ENCODE measurements at places on chromosomes 3 and 15.

DNA sequence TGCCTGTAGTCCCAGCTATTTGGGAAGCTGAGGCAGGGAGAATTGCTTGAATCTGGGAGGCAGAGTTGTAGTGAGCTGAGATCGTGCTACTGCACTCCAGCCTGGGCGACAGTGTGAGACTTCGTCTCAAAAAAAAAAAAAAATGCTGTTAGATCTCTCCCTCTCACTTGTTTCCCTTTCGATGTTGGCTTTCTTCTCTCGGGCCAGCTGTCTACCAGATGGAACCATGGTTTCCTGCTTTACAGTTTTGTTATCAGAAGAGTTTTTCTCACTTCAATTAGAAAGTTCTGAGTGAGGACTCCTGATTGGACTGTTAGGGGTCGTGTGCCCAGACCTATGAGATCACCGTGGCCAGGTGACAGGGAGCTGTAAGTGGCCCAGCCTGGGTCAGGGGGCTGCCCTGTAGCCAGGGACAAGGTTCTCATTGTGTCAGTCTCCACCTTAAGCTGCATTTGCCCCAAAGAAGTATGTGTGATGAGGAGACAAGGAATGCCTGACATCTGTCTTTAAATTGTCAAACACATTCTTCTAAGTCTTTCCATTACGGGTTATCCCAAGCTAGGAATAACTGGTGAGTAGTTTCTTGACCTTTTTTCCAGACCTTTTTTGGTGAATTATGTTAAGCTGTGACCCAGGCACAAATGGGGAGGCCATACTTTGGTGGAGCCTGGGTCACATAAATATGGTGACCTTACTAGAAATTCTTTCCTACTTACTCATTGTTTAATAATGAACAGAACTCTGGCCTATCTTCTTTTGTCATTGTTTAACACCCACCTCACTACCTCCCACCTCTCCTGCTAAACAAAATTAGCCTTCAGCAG lies 25.2 kb downstream of the SNAPC5 start:
- DNase-seq = no peak

GRCh38 chr3:69579306-69580041 lies 159.8 kb upstream of the MITF start:
- DNase-seq = no peak

DNA sequence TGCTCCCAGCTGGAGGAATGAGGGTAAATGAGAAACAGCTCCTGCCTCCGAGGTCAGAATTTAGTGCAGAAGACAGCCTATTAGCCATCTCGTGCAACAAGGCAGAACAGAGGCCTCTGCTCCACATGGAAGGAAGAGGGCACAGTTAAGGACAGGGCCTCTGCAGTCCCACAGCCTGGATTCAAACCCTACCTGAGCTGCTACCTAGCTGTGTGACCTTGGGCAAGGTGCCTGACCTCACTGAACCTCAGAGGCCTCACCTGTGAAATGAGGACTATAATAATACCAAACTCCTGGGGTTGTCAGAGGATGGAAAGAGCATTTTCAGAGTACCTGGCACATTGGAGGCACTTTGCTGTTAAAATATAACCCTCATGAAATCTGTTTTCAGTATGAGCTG lies 285.7 kb upstream of the CTNNB1 start:
- DNase-seq = no peak

- DNase-seq = no peak
These were observed 20.6 kb downstream of the SAMD7 start for GRCh38 chr3:169931747-169932520.

GRCh38 chr15:25331404-25331803 lies 107.4 kb downstream of the UBE3A start:
- DNase-seq = no peak

DNA sequence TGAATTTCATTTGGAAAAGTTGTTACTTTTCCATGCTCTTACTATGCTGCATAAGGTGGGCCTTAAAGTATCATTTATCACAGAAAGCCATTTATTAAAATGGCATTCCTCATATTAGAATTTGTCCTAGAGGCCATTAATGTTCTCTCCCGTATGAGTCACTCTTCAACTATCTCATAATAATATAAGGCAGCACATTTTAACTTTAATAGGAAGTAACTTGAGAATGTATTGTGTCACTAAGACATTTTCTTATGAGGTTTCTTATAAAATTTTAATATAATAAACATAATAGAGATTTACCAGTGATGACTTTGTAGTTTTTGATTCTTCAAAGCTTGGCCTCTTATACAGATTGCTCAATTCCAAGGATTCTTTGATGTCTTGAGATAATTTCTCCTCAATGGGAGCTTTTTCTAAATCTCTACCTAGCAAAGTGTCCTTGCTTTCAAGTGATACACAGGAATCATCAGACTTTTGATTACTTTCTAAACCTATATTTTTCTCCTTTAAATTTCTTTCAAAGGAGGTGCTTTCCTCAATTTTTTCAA lies 74.7 kb downstream of the ZBBX start:
- DNase-seq = no peak

- no peak for DNase-seq
These were observed 120.5 kb upstream of the PROK2 start for GRCh38 chr3:71905426-71905825.

GRCh38 chr3:64975147-64975546 lies 287.3 kb upstream of the ADAMTS9 start:
- no peak for DNase-seq

GRCh38 chr3:134294302-134295280 lies 43.9 kb upstream of the RYK start:
- DNase-seq = no peak

DNA sequence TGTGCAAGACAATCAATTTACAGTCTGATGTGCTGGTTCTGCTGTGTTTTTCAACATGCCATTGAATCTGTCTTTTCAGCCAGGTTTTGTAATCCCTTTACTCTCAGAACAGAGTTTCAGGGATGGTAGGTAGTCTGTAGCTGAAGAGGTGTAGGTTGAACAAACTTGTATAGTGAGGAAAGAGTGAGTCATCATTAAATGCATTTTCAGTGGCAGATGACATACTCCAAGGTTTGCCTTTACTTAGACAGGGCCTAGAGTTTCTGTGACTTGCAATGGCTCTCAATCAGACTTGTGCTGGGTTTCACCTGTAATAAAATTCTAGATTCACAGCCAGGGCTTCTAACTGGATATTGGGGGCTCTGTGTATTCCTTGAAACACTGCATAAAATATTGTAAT lies 94.6 kb downstream of the CYP19A1 start:
- DNase-seq = no peak

GRCh38 chr3:45435961-45436360 lies 47.6 kb downstream of the LARS2 start:
- no peak for DNase-seq

GRCh38 chr3:138367911-138368310 lies 19.5 kb downstream of the MRAS start:
- DNase-seq = peak; percentile 83

DNA sequence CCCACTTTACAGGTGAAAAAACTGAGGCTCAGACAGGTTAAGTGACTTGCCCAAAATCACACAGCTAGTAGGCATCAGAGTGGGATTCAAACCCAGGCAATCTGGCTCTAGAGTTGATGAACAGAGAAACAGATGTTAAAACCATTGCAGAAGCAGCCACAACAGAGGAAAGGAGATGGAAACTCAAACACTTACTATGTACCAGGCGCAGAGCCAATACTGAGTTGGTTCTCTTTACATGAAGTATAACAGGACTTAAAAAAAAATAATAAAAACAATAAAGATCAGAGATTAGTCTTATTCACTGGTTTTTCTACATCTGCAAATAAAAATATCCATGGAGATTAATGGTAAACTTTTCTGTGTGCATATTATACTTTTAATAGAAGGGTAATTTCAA lies 84.9 kb upstream of the SPATA12 start:
- DNase-seq = no peak

DNA sequence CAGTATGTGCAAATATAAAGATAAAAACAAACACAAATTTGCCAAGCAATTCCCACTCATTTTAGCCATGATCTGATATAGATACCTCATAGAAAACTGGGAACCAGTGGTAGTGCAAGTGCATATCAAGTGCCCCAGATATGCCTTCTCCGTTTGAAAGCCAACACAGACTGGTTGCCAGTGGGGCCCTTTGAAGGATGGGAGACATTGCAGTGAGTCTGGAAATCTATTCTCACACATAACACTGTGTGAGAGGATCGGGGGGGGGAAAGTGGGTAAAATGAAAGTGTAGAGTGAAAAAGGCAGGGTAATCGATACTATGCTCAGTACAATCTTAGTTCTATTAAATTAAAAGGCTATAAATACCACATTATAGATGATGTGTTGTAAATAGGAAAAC lies 83.0 kb downstream of the CBLB start:
- DNase-seq = no peak

GRCh38 chr3:16932877-16933276 lies 48.1 kb downstream of the PLCL2 start:
- no peak for DNase-seq

GRCh38 chr3:5053021-5053831 lies 68.9 kb upstream of the ARL8B start:
- no peak for DNase-seq

- DNase-seq = no peak
These were observed 966 bp downstream of the MYO1E start for GRCh38 chr15:59371458-59372351.

DNA sequence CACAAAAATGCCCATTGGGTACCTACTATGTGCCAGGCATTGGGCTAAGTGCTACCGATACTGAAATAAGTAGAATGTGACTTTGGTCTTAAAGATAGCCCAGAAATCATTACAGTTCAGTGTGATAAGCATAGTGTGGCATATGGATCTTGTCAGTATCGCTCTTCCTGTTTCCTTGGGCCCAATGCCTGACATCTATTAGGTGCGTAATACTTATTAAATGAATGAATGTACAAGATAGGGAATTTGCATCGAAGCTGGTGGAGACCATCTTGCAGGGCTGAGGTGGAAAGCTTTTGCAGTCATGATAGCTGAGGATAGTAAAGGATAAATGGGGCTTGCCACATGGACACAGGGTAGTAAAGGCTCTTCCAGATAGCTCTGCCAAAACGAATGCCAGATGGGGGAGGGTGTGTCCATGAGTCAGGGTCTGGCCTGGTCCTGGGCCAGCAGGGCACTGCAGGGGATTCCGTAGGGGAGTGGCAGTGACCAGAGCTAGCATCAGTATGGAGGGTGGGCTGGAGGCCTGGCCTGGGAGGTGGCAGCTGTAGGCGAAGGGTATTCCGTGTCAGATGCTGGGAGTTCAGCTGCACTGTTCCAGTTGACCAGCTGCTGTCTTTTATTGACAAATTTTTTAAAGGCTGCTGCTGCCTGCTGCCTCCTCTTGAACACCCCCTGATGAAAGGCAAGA lies 23.5 kb downstream of the TSEN2 start:
- DNase-seq = no peak

GRCh38 chr3:114480442-114480841 lies 186.6 kb downstream of the TIGIT start:
- no peak for DNase-seq

DNA sequence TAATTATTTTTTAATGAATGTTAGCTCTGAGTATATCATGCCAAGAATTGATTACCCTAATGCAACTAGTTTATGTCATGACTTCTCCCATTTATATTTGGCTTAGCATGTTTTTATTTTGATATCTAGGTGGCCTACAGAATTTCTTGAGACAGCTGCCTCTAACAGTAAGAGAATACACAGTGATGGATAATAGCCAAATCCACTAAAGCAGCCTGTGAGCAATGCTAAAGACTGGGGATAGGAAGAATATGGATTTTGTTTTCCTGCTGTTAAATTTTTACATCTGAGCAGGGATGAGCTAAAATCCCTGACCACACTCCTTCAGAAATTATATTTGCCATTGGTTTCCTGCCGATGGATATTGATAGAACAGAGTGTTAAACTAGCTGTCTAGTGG lies 149.3 kb upstream of the TGFBR2 start:
- no peak for DNase-seq

DNA sequence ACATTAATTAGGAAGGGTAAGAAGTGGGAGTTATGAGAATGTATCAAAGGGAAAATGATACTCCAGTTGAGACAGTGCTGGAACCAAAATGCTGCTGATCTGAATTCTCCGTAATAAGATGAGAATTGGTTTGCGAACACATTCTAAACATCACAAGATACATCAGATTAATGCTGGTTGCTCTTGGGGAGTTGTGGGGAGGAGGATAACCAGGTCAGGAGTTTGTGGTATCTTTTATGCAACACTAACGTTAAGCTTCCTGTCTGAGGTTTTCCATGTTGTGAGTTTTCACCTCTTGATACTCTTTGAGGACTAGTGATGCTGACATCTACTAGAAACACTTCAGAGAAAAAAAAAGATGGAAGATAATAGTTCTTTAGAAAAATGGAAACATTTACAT lies 47.2 kb downstream of the PPARG start:
- no peak for DNase-seq

GRCh38 chr3:76943671-76944070 lies 96.2 kb upstream of the ROBO2 start:
- DNase-seq = no peak
